ENCODE measurements at places on chromosomes 3 and 15.

GRCh38 chr3:17932136-17932771 lies 189.8 kb upstream of the TBC1D5 start:
- no peak for DNase-seq

DNA sequence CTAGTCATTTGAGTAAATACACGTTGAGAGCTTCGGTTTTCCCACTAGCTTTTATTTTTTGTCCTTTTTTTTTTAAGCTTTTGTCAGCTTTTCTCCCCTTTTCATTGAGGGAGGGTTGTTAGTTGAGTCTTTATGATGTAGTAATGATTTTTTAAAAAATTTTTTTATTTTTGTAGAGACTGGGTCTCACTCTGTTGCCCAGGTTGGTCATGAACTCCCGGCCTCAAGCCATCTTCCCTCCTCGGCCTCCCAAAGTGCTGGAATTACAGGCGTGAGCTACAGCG lies 688 bp downstream of the ZSCAN2 start:
- DNase-seq, result no peak

- DNase-seq, result no peak
Observed at GRCh38 chr3:38059148-38059547, 20.1 kb downstream of the DLEC1 start.

GRCh38 chr3:186506857-186507256 lies 37.3 kb downstream of the CRYGS start:
- DNase-seq, result no peak

GRCh38 chr3:129690406-129690805 lies 83.9 kb upstream of the PLXND1 start:
- DNase-seq, result peak; percentile 83

All from NCI-H1436 (cell line).